H1 (cell line): ENCODE measurements at places on chromosomes 11 and 22. TPM values are rescaled to one million over a fixed set of nuclear protein-coding genes. Genes with fewer than 3 reads are reported as not detected.

- no peak for DNase-seq
Measured at GRCh38 chr11:69914286-69915150, 95.3 kb upstream of the FGF3 start.

- no peak for DNase-seq
Measured at GRCh38 chr22:45884201-45885062, 92.5 kb downstream of the WNT7B start.

DNA sequence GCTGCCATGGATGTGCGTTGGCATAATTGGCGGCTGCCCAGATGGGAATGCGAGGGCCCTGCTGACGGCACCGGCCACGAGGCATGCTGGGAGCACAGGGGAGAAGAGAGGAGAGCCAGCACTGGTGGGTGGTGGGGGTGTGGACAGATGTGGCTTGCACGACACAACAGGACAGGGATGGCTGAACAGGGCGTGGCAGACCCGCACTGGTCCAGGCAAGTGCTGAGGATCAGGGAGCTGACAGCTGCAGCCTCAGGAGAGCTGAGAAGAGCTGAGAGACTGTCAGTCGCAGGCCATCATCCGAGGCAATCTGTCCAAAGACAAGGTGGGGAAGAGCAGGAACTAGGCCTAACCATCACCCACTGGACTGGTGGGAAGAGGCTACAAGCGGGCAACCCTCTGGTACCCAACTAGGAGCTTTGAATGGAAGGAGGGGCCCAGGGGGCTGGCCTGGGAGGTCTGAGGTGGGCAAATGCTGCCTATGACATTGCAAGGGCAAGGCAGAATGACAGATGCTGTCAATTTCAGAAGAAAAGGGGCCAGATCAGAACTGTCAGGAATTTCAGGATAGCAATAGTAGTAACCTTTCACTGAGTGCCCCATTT, 2.4 kb downstream of the GNB1L start:
- DNase-seq, result no peak

DNA sequence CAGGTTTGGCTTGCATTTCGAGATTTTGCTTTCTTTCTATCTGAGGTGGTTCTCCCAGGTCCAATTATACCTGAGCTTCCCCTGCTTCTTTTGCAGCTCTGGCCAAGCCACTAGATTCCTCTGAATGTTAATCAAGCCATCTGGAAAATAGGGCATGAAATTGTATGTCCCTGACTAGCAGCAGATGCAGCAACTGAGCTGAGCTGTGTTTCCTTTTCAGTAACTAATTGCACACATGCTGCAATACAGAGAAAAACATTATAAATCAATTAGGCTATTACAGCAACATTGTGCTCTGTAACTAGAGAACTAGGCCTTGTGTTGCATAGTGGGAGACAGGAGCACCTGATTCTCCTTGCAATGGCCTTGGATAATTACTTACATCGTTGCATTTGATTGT, 408.3 kb downstream of the ETS1 start:
- no peak for DNase-seq

- no peak for DNase-seq
Measured at GRCh38 chr11:132058211-132058772, 687.9 kb downstream of the NTM start.

GRCh38 chr11:86222081-86222480, 22.5 kb upstream of the EED start:
- no peak for DNase-seq

KLHDC7B gene
- not detected in 2 replicates for total RNA-seq
